ENCODE measurements at places on chromosomes 7 and 10.

- DNase-seq, result no peak
These were observed 6.7 kb downstream of the NRP1 start for GRCh38 chr10:33327751-33328150.

- DNase-seq, result no peak
These were observed 163.7 kb upstream of the AHR start for GRCh38 chr7:17134786-17135185.

DNA sequence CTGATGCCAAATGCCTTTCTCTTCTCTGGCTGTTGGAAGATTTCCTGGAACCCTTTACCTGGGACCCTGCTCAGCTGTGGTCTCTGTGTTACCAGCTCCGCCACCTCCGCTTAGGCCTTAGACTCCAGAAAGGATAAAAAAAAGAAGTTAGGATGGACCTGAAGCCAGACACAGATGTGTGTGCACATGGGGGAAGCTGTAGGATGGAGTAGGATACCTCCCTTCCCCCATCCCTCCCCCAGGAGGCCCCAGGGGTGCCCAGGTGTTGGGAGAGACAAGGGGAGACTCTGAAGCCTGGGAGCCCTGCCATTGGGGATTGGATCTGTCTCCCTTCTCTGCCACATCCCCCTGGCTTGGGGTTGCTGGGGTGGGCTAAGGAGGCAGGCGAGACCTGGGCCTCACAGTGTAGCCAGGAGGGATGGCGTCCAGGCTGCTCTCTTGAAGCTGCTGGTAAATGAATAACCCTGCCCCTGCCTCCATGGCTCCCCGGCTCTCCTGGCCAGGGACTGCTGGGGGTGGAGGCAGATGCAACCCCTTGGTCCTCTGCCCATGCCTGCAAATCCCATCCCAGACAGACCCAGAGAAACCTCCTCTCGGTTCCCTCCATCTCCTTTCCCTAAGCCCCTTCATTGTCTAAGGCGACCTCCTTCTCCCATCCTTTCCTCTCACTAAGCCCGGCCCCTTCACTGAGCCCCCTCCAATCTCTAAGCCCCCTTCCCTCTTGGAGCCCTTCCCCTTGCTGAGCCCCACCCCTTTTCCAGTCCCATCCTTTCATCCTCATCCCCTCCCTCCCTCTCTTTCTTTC is 8.0 kb downstream of the CLDN3 start:
- no peak for DNase-seq

- DNase-seq, result no peak
These were observed 22.6 kb upstream of the ICA1 start for GRCh38 chr7:8284606-8285005.

GRCh38 chr7:27184337-27185012 is 557 bp downstream of the HOXA11 start:
- no peak for DNase-seq

All from left renal pelvis (tissue), 4 donors.